ENCODE measurements at places on chromosomes 4 and X.

DNA sequence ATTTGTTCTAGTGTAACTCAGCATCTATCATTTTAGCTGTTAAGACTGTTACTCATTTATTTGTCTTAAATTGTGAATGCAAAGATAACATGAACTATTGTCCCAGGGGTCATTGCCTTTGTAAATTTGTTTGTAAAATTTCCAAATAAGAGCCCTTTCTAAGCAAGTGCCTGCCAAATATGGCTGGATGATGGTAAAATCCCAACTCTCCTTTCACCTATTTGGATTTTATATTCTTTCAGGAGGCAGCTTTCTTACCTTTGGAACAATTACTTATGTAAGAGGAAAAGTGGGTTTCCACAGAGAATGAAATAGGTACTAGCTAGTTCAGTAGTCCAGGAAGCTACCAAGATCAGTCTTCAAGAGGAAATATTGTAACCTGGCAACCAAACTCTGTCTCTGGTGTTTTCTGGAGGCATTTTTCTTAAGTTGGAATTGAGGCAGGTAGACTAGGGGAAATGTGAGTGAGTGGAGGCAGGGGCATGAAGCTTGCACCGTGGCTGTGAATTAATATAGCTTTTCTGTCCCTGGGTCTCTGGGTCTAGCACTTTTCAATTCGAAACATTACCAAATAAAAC, 363.0 kb upstream of the ZCCHC13 start:
- no peak for DNase-seq

- no peak for DNase-seq
These were observed 40.4 kb downstream of the FOXR2 start for GRCh38 chrX:55663584-55663983.

DNA sequence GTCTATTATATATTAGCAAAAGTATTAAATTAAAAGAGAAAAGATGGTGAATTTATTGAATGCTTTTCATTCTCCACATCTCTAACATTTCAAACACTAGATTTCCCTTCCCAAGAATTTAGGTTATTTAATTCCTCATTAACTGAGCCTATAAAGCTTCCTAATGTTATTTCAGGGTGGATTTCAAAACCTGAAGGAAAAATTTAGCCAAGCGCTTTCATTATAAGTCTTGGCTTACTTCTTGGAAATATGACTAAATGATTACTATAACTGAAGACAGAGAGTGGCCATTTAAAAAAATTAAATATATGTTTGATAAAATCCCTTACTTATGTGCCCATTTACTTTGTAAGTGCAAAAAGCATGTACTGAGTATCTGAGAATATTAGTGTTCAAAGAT, 141.8 kb upstream of the ARSJ start:
- no peak for DNase-seq

DNA sequence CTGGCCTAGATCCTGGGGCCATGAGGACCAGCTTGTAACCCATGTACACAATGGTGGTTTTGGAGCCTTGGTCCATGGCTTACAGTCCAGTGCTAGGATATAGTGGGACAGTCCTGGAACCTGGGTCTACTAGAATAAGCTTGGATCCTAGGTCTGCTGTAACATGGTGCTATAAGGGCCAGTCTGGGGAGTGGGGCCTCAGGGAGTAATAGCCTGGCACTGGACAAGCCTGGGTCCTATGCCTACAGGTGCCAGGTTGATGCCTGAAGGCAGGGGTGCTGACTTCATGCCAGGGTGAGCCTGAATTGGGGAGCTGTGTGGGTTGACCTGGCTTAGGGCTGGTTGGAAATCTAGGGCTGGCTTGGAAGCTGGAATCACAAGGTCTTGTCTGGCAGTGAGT, 756.3 kb upstream of the ADGRL3 start:
- DNase-seq = no peak

- DNase-seq = no peak
These were observed 210.8 kb downstream of the SLC4A4 start for GRCh38 chr4:71549516-71550160.

GRCh38 chrX:15233416-15234015, 36.4 kb downstream of the ASB9 start:
- DNase-seq = no peak

DNA sequence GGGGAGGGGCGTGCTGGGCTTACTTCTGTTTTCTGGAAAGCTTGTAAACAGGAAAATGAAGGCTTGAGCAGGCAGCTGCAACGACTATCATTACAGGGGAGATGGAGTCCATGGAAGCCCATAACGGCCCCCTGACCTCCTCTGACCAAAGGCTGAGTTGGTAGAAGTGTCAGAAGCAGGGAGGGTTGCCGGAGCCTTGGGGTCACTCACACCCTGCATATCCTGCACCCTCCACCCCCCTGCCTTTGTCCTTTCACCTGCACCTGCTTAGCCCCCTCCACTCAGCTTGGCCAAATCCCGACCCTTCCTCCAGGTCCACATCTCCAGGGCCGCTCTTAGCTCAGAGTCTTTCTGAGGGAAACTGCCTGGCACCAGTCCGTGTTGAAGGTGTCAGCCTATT, 12.5 kb upstream of the MSX1 start:
- no peak for DNase-seq

DNA sequence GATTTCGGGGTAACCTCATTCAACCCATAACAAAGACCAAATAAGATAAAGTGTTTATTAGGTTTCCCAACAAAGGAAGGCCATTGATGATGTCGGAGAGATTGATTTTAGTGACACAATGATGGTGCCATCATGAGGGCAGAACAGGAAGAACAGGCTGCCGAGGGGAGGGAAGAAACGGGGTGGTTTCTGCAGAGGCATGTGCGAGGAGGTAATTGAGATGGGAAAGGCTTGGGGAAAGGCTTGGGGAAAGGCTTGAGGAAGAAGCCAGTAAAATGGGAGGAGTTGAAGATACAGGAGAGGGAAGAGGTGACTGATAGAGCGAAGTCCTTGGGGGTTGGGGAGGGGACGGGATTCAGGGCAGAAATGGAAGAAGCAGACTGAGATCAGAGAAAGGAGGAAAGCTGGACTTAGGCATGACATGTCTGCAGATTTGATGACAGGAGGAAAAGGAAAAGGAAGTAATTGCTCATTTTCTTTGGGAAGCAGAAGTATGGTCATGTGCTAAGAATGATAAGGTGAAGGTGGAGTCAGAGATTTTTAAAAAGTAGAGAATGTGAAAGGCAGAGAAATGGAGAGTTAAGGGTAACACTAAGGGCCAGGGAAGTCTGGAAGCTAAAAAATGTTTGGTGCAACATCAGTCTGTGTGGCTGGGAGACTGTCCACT, 6.0 kb downstream of the HPSE start:
- no peak for DNase-seq

- DNase-seq = no peak
These were observed 27.2 kb upstream of the JAKMIP1 start for GRCh38 chr4:6227412-6228157.

DNA sequence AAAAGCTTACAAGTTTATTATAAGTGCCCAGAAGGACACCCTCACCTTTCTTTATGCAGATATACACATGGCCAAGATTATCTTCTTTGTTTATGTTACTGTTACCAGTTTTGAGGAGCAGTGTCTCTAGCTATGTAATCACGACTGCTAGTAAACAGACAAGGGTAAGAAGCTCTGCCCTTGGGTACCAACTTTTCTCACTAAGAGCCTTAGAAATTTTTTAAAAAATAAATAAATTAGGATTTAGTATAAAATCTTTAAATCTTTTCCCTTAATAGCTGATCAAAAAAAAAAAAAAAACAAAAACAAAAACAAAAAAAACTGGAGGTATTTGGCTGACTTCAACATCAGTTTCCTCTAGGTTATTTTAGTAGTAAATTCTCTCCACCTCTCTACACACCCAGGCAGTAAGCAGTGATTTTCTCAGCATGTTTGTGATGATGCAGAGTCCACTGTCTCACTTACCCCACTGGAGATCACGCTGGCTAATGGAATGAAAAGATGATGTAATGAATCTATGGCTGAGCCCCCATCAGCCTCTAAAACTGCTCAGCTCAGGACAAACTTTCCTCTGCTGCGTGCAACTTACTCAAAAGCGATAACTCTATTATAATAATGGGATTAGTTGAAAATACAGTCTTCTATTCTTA, 125.9 kb downstream of the FRYL start:
- DNase-seq = no peak

GRCh38 chr4:148078061-148078460, 346.2 kb downstream of the ARHGAP10 start:
- DNase-seq = no peak

DNA sequence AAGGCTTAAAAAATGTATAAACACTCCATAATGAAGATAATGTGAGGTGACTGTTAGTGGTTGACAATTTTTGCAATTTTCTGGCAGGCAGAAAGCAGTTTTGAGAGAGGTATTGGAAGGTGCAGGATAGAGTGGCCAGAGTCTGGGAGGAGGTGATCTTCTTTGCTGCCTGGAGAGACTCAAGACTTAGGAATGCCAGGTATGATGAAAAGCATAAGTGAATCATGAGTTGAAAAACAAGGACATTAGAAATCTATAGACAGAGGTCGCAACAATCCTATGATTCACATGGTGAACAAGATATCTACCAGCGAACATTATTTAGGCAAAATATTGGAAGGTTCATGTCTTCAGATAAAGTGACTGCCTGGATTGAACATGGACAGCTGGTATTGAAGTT, 118.5 kb downstream of the CFAP299 start:
- DNase-seq = no peak

GRCh38 chrX:73127700-73128241, 48.5 kb upstream of the PABPC1L2A start:
- no peak for DNase-seq

DNA sequence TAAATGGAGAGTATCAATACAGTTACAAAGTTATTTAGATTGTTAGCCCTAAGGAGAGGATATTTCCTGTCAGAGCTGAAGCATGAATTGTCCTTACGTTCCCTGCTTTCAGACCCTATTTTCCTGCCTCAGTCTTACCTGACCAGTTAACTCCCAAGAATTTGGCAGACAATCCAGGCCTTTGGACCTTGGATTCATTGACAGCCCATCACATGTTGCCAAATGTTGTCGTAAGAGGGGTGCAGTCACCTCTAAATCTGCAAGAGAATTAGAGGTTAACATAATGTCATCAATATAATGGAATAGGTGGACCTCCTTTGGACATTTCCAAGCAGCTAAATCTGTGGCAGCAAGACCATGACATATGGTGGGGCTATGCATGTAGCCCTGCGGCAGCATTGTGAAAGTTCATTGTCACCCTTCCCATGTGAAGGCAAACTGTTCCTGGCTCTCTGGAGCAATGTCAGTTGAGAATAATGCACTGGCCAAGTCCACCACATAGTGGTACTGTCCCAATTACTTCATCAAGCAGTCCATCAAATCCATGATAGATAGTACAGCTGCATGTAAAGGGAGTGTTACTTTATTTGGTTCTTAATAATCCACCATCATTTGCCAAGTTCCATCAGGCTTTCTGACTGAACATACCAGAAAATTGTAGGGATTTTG, 1137.0 kb upstream of the POU3F4 start:
- no peak for DNase-seq

- DNase-seq = no peak
These were observed 40.0 kb upstream of the SMARCA5 start for GRCh38 chr4:143473334-143474126.

GRCh38 chrX:13983734-13984133, 46.0 kb downstream of the GEMIN8 start:
- no peak for DNase-seq

DNA sequence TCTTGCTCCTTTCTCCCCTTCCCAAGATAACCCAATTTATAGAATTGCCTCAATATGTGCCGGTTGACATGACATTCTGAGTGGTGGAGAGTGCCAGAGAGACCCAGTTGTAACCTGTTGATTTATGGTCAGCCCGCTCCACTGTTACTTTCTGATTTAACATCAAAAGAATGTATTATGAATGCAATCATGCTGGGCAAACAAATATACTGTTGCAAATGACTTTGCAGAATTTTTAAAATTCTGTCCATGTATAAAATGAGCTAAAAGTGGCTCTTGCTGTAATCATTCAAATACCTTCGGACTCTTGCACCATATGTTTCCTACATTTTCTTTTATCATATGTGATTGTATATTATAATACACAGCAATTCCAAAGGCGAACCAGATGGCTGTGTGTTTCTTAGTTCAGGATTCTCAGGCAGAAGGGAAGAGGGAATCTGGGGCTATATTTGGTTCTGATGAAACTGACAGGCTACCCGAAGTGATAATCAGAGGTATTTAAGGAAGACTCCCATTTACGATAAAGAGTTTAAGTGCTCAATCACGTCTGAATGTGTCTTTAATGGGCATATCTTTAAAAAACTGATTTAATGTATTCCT, 131.7 kb downstream of the CLCN4 start:
- no peak for DNase-seq

GRCh38 chr4:14151101-14151500, 523.6 kb upstream of the BOD1L1 start:
- DNase-seq = no peak

GRCh38 chr4:180538384-180539057, 1704.7 kb upstream of the TENM3 start:
- no peak for DNase-seq

DNA sequence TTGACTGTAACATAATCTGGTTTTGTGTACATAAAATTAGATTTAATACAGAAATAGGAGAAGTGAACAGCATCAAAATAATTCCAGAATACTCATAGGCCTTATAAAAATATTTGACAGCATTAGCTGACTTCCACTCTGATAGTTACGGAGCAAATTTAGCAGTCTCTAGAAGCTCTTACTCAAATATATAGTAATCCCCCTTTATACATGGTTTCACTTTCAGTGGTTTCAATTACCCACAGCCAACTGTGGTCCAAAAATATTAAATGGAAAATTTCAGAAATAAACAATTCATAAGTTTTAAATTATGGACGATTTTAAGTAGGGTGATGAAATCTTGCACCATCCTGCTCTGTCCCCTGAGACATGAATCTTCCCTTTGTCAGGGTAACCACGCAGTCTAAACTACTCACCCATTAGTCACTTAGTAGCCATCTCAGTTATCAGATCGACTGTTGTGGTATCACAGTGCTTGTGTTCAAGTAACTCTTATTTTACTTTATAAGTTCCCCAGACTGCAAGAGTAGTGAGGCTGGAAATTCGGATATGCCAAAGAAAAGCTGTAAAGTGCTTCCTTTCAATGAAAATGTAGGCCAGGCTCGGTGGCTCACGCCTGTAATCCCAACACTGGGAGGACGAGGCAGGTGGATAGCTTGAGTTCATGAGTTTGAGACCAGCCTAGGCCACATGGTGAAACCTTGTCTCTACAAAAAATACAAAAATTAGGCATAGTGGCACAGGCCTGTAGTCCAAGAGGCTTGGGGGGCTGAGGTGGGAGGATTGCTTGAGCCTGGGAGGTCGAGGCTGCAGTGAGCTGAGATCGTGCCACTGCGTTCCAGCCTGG, 17.2 kb upstream of the RTL9 start:
- DNase-seq = no peak

- no peak for DNase-seq
These were observed 21.6 kb downstream of the FABP2 start for GRCh38 chr4:119300101-119300978.

- DNase-seq = no peak
These were observed 61.4 kb downstream of the ANKRD17 start for GRCh38 chr4:73197220-73197619.

GRCh38 chr4:108730579-108730978, 32.3 kb downstream of the ETNPPL start:
- no peak for DNase-seq

- DNase-seq = no peak
These were observed 31.5 kb downstream of the GRK4 start for GRCh38 chr4:2994917-2995316.

- no peak for DNase-seq
These were observed 71.4 kb upstream of the ETNPPL start for GRCh38 chr4:108834166-108834834.
